ENCODE measurements at places on chromosomes 6 and 20. TPM values are rescaled to one million over a fixed set of nuclear protein-coding genes. Genes with fewer than 3 reads are reported as not detected.

- DNase-seq: peak; percentile 84
These were observed 71.7 kb downstream of the RCAN2 start for GRCh38 chr6:46419576-46420002.

DNA sequence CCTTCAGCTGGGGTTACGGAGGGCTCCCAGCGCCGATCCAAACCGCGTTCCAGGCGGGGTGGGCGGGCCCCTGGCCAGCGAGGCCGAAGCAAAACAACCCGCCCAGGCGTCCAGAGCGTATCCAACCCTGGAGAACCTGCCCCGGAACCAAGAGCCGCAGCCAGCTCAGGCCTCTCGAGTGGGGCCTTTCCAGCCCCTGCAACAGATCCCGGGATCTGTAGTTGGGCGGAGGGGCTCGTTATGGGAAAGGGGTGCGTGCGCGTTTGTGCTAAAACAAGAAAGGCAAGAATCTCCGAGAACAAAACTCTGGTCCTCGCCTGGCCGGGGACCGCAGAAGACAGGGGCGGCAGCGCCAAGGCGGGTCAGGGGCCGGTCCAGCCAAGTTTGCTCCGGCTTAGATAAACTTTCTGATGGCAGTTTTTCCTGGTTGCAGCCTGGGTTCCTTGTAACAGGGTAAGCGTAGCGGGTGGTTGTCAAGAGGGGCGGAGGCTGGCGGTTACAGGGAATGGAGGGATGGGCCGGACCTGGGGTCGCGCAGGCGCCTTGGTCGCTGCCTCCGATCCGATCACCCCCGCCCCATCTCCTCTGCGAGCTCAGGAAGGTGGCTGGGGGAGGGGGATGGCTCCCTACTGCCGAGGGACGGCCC, 448 bp upstream of the RIN2 start:
- peak; percentile 98 for DNase-seq

- peak; percentile 37 for DNase-seq
These were observed 21.8 kb upstream of the ISM1 start for GRCh38 chr20:13199279-13199678.

GRCh38 chr6:113450061-113450465, 407.1 kb upstream of the MARCKS start:
- no peak for DNase-seq

GRCh38 chr6:20606831-20607230, 72.6 kb downstream of the CDKAL1 start:
- DNase-seq: no peak

GRCh38 chr6:80259118-80259517, 152.6 kb downstream of the BCKDHB start:
- DNase-seq: no peak

DNA sequence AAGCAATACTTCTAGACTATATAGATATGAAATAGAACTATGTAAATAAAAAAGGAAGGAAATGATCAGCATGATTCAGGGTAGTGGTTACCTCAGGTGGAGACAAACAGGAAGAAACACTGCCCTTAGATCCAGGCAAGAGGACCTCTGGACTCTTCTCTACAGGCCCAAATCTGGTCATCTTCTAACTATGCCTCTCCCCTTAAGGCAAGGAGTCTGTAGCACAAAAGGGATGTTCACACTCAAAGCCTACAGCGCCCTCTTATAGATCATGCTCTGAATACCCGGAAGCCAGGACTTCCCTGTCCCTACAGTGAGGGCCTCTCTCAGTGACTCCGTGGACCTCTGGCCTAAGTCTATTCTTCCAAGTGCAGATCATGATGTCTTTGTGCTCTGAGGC, 30.4 kb upstream of the HIVEP2 start:
- peak; percentile 25 for DNase-seq

GRCh38 chr6:28675600-28675999, 149.9 kb downstream of the GPX5 start:
- no peak for DNase-seq

DNA sequence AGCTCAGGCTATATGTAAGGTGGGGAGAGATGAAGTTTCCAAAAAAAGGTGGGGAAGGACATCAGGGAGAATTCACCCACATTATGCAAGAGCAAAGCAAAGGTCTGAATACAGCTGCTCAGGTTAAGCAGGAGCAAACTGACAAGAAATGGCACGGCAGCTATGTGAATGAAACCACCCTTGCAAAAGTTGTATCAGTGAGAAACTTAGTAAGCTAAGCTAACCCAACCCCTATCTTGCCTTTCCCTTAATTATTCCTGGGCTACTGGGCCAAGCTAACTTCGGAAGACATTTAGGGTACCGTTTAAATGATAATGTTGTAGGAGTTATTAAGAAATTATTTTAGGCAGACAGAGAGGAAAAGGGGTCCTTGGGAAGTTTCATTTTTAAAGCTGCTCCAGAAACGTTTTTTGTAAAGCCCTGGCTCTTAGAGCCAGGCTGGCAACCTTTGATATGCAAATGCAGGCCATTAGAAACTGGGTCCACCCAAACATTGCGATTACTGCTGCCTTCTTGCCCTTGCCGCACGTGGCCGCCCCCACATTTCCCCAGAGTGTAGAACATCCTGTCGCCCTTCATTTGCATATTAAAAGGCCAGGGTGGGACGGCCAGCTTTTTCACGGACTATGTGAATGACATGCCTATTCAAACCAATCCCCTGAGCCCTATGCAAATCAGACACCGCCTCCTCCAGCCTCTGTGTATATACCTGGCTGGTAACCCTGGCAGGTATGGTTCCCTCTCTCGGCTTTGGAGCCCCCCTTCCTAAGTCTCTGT, 60.5 kb upstream of the SAMD5 start:
- peak; percentile 97 for DNase-seq

GRCh38 chr6:19052219-19052618, 665.1 kb downstream of the RNF144B start:
- no peak for DNase-seq

Gene TFAP2A
- not detected for total RNA-seq

Gene SNAI1
- 4.2 TPM for total RNA-seq

Gene ASIP
- total RNA-seq: not detected

Gene LINC00237
- total RNA-seq: 0.31 TPM

Gene DNAH8
- not detected for total RNA-seq

Gene C6orf15
- not detected for total RNA-seq

Gene FERMT1
- 15.8 TPM for total RNA-seq

Gene CCN6
- not detected for total RNA-seq

Gene GLP1R
- 3.7 TPM for total RNA-seq
